Uterus (tissue), 4 donors: ENCODE measurements at places on chromosomes 7 and 10. TPM values are rescaled to one million over a fixed set of nuclear protein-coding genes. Genes with fewer than 3 reads are reported as not detected.

DNA sequence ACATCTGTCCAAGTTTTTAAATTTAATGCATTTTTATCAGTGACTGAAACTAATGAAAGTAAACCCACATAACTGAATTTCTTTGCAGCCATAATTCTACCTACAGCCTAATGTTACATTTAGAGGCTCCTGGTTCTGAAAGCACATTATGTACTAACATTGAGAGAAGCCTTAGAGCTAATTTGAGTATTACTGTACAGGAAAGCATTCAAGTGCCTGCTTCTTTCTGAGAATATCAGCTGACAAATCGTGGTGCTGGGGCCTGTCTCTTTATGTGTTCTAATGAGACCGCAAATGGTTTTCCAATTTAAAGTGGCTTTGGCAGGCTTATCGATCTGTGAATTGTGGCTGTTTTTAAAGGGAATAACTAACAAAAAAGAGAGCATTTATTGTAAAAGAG is 32.3 kb upstream of the DGKB start:
- H3K27me3 ChIP-seq: no peaks in the 10 kb centered on the region
- H3K4me1 ChIP-seq: no peaks in the 10 kb centered on the region
- H3K36me3 ChIP-seq: no peaks in the 10 kb centered on the region
- H3K27ac ChIP-seq: no peak overlapping the region
- DNase-seq: no peak
- no peak overlapping the region for H3K4me3 ChIP-seq

GRCh38 chr7:11341285-11341944 is 367.7 kb downstream of the PHF14 start:
- H3K4me3 ChIP-seq: no peak overlapping the region
- no peak for DNase-seq
- H3K27ac ChIP-seq: no peak overlapping the region
- H3K4me1 ChIP-seq: no peaks in the 10 kb centered on the region
- H3K36me3 ChIP-seq: no peaks in the 10 kb centered on the region

DNA sequence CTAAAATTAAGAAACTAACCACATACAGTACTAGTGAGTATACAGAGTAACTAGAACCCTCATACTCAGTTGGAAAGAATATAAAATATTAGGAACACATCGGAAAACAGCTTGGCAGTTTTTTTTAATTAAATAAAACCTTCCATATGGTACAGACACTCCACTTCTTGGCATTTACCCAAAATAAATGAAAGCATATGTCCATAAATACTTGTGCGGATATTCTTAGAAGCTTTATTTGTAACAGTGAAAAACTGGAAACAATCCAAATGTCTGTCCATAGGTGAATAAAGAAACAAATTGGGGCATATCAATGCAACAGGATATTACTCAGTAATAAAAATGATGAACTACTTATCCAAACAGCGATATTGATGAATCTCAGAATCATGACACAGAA is 410.0 kb downstream of the HTR7 start:
- no peaks in the 10 kb centered on the region for H3K4me1 ChIP-seq
- H3K4me3 ChIP-seq: no peak overlapping the region
- no peaks in the 10 kb centered on the region for H3K36me3 ChIP-seq

- no peak overlapping the region for H3K4me3 ChIP-seq
- no peaks in the 10 kb centered on the region for H3K36me3 ChIP-seq
- no peak for DNase-seq
- no peaks in the 10 kb centered on the region for H3K4me1 ChIP-seq
Observed at GRCh38 chr10:81450651-81451050, 424.3 kb upstream of the NRG3 start.

DNA sequence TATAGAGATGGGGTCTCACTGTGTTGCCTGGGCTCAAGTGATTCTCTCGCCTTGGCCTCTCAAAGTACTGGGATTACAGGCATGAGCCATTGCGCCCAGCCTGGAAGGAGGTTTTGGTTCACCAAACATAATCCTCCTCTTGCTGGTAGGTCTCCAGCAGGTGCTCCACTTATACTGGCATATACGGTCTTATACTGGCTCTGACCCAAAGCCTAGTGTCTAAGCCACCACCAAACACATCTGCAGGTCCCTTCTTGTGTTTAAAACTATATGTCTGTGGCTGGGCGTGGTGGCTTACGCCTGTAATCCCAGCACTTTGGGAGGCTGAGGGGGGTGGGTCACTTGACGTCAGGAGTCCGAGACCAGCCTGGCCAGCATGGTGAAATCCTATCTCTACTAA is 5.4 kb downstream of the MBLAC1 start:
- H3K4me1 ChIP-seq: peaks cover 3% of the 10 kb centered on the region
- H3K36me3 ChIP-seq: no peaks in the 10 kb centered on the region
- no peak overlapping the region for H3K27ac ChIP-seq
- H3K4me3 ChIP-seq: no peak overlapping the region

- H3K4me1 ChIP-seq: no peaks in the 10 kb centered on the region
- H3K4me3 ChIP-seq: no peak overlapping the region
- no peaks in the 10 kb centered on the region for H3K27me3 ChIP-seq
- DNase-seq: no peak
Observed at GRCh38 chr10:48457949-48458661, 146.8 kb downstream of the ARHGAP22 start.

The IGFBP1 gene
- total RNA-seq: not detected

The CCL24 gene
- not detected for total RNA-seq

The CPA4 gene
- not detected for total RNA-seq

The UCMA gene
- total RNA-seq: not detected

The ZSCAN21 gene
- 14.7 TPM for total RNA-seq

DNA sequence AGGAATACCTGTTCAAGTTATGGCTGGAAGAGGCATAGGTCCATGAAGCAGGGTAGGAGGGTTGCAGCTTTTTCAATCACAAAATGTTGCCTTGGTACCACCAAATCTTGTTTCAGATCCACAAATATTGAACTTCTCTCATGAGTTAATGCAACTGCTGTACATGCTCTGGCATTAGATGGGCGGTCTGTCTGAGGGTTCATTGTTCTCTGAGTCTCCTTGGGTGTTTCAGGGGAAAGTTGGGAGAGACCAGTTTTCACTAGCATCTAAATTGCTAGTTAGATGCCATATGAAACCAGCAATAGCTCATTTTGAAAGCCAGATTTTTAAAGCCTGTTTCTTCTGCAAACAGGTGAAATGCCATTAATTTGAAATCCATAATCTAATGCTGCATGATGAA is 27.8 kb upstream of the ELMO1 start:
- H3K36me3 ChIP-seq: no peaks in the 10 kb centered on the region
- H3K27me3 ChIP-seq: no peaks in the 10 kb centered on the region
- H3K4me3 ChIP-seq: no peak overlapping the region
- H3K4me1 ChIP-seq: no peaks in the 10 kb centered on the region
- H3K27ac ChIP-seq: no peak overlapping the region

The ZP3 gene
- total RNA-seq: not detected

The FOXP2 gene
- total RNA-seq: 17.6 TPM

DNA sequence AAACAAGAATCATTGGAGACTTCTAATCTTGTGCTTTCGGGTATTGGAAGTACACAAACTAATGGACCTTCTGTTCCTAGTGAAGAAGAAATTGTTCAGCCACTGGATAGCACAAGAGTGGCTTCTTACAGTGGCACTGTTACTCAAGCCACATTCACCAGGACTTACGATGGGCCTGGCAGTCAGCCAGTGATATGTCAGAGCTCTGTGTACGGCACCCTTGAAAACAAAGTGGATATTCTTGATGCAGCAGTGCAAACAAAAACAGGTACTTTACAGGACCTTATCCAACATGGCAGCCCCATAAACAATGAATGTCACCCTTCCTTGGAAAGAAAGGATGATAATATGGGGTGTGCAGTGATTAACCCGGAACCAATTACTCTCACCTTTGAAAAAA is 61.6 kb downstream of the TASOR2 start:
- H3K27ac ChIP-seq: no peak overlapping the region
- no peaks in the 10 kb centered on the region for H3K27me3 ChIP-seq
- no peaks in the 10 kb centered on the region for H3K36me3 ChIP-seq
- no peak for DNase-seq
- no peaks in the 10 kb centered on the region for H3K4me1 ChIP-seq
- no peak overlapping the region for H3K4me3 ChIP-seq
